ENCODE measurements at places on chromosomes 12 and 14.

- no peak for DNase-seq
Observed at GRCh38 chr14:32629236-32629635, 300.1 kb downstream of the AKAP6 start.

DNA sequence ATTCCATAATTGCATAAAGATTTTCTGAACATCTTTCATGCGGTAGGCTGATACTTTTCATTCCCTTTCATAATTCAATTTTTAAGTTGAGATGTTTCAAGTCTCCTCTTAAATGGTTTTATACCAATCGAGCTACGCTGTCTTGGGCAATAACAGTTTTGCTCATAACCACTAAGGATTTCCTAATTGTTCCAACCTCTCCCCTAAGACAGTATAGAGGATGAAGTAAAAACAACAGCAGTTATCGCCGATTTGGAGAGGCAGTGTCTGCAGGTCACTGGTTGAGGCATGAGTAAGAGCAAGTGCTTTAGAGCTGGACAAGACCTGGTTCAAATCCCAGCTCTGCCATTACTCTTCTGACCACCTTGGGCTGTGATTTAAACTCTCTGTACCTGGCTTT is 6.9 kb upstream of the MED13L start:
- DNase-seq: no peak

DNA sequence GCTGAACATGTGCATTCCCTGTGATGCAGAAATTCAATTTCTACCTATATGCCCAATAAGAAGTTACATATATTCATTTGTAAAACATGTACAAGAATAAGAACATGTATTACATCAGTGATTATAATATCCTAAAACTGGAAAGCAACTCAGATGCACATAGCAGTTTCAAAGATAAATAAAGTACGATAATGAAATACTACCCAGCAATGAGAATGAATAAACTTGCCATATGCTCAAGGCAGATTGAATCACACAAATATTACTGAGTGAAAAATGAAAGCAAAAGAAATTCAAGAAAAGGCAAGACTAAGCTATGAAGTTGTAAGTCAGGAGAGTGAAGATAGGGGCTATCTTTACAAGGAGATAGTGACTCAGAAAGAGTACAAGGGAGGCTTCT is 345.3 kb upstream of the OR4E1 start:
- no peak for DNase-seq

DNA sequence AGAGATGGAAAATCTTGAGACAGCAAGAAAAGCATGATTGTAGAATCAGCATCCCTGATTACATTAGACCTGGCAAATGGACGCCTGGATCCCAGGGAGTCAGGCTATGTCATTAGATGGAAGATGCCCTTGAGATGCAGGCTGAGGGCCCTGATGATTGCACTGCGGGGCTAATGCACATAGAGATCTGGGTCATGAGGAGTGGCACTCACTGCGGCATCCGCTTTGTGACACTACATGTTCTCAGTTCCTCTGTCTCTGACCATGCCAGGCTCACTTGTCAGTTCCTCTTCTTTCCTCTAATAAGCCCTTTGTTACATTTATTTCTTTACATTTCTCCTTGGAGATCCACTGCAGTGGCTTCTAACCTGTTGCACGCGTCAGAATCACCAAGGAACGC is 70.1 kb upstream of the GPATCH2L start:
- no peak for DNase-seq

DNA sequence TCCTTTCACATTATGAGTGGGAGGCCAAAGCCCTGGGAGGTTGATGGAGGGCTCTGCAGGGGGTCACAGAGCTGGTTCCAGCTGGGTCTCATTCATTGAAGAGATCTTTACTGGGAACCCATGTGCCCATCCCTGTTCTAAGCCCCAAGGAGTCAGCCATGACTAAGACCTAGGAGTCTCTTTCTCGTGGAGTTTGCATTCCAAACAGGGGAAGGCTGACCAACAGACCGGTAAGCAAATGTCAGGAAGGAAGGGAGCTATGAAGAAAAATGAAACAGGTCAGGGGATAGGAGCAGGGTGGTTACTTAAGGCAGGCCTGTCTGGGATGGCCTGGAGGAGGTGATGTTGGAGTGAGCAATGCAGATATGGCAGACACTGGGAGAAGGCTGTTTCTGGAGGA is 31.5 kb downstream of the SYNDIG1L start:
- no peak for DNase-seq

- DNase-seq: no peak
Observed at GRCh38 chr12:18430425-18431048, 169.2 kb downstream of the PIK3C2G start.

DNA sequence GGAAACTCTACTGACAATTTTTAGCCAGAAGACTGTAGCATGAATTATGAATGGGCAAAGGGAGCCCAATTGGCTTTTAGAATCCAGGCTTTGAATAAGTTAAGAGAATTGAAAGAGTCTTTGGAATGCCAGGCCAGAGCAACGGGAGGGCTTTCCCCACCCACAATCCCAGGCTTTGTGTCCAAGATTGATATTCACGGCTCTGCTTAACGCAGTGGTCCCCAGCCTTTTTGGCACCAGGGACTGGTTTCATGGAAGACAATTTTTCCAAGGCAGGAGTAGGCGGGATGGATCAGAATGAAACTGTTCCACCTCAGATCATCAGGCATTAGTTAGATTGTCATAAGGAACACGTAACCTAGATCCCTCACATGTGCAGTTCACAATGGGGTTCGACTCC is 79.6 kb downstream of the EPS8 start:
- no peak for DNase-seq

- DNase-seq: no peak
Observed at GRCh38 chr14:95915330-95915729, 38.7 kb downstream of the TUNAR start.

GRCh38 chr14:25090716-25091454 is 40.9 kb upstream of the STXBP6 start:
- DNase-seq: no peak

- no peak for DNase-seq
Observed at GRCh38 chr12:127542391-127542790, 724.6 kb upstream of the TMEM132C start.

DNA sequence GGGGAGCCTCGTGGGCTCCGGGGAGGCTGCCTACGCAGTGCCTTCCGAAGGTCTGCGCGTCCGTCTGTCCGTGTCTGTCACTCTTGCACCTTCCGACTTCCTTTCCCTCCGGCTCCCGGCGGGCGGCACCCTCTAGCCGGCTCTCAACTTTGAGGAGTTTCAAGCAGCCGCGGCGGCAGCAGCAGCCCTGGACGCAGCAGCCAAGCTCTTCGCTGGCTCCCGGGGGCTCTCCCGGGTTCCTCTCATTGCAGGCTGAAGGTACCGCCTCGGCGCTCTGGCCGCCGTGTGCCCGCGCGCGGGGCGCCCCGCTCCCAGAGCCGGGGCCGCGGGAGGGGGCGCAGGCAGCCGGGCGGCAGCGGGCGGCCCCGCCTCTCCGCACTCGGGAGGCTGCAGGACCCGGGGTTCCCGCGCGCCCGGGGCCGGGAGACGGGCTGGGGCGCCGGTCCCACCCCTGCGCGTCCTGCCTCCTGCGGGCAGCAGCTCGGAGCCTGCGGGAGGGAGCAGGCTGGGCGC is at the start of the genes AMIGO2 and PCED1B:
Gene AMIGO2, minus strand, starts transcription at position 492 of the 513 bp plus-strand sequence. CDS start 957 bp downstream, outside the sequence.
Gene PCED1B, plus strand, starts transcription at position 154 of the 513 bp plus-strand sequence. CDS start 155,443 bp downstream, outside the sequence.
- peak; percentile 51 for DNase-seq

DNA sequence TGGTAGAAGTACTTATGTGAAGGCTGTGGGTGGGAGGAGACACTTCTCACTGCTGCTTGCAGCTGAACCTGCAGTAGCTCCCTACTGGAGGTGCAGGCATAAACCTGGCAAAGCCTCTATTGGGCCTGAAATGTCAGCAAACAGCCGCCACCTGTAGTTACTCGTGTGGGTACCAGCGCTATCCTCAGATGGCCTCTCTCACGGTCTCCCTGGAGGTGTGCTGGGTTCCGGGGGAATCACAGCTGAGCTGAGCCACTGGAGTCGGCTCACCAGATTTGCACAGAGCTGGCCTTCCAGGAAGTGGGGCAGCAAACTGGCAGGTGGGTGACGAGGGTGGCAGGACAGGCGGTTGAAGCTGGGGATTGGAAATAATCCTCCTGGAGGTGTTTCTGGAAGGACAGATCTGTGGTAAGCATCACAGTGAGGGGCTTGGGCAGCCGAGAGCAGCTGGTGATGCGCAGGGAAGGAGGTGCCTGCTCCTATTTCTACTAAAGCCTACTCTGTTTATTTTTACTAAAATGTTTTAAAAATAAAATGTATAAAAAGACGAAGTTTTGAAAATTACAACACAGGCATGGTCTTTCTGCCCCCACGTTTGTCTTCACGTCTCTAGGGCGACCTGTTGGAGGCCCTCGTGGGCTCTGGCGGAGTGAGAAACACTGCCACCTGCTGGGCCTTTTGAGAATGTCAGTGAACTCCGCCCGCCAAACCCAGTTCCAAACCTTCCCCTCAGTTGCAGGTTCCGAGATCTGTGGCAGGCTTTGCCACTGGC is 67.8 kb upstream of the PLEKHG3 start:
- DNase-seq: peak; percentile 70

DNA sequence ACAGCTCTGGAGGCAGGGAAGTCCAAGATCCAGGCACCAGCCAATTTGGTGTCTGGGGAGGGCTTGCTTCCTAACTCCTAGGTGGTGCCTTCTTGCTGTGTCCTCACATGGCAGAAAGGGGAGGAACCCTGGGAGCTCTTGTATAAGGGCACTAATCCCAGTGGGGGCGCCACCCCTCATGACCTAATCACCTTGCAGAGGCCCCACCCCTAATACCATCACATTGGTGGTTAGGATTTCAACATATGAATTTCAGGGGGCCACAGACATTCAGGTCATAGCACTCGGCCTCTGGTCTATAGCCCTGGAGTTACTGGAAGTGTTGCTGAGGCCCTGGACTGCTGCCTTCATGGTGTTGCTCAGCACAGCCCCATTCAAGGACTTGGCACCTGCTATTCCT is 14.6 kb downstream of the PSMD9 start:
- DNase-seq: no peak

GRCh38 chr14:32414808-32415255 is 85.7 kb downstream of the AKAP6 start:
- DNase-seq: no peak

DNA sequence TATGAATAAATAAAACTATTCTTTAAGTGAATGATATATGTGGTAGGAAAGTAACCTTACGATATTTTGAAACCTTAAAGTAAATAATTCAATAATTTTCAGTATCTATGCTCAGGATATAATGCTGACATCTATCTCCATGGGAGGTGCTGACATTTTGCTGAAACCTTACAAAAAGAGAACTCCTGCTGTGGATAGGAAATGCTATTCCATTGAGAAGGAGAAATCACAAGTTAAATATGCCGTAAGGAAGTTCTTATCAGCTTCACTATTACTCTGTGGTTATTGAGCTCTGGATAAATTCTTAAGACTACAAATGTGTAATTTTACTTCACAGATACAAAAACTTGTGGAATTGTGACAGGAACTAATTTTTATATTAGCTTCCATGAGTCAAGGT is 722.1 kb downstream of the TMTC2 start:
- no peak for DNase-seq

- no peak for DNase-seq
Observed at GRCh38 chr14:31204593-31205534, 2.7 kb downstream of the HECTD1 start.
